ENCODE measurements at places on chromosomes 11 and 22.

DNA sequence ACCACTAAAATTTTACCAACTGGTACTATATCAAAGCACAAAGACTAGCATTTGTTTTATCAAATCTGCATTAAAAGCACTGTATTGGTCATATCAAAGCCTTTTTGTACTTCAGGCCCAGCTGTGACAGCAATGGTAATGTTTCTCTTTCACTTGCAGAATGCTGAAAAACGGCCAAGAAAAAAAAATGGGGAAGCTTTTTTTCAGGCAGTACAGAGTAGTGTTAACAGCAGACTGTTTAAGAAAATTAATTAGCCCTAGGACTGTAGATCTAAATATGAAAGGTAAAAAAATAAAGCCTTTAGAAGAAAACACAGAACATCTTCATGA lies 33.3 kb downstream of the DENND5A start:
- DNase-seq = peak; percentile 64

GRCh38 chr22:19463008-19463407 lies 15.5 kb upstream of the C22orf39 start:
- DNase-seq = no peak

GRCh38 chr11:44936951-44937543 lies 13.6 kb downstream of the TP53I11 start:
- no peak for DNase-seq

DNA sequence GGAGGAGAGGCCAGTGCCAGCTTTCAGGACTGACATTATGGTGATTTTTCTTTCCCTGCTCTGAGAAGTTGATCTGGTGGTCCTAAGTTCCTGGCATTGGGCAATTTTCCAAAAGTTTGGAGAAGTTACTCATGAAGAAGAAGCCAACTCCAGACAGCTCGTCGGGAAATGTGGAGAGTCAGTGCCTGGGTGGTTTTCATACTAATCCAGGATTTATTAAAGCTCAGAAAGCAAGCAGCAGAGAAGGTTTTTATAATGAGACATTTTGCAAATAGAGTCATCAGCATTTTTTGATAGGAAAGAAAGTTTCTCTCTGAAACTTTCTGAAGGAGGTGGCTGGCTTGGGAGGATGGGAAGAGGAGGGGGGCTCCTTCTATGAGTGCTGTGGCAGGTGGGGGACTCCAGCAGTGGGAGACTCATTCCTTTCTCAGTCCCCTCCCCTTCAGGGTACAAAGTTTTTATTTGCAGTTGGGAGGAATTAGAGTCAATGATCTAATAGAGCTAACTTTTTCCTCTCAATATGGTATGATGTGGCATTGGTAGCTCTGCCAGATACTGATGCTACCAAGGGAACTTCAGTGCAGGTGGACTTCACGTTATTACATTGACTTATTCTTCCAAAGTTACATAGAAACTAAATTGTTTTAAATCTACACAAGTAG lies 55.4 kb downstream of the LIF start:
- DNase-seq = no peak

- no peak for DNase-seq
Measured at GRCh38 chr11:9973921-9974320, 310.0 kb downstream of the SWAP70 start.

GRCh38 chr11:31262761-31263160 lies 106.8 kb downstream of the DCDC1 start:
- DNase-seq = no peak

- no peak for DNase-seq
Measured at GRCh38 chr11:69654660-69655478, 13.9 kb downstream of the CCND1 start.

GRCh38 chr11:63504933-63505586 lies 824 bp upstream of the LGALS12 start:
- DNase-seq = no peak

- DNase-seq = no peak
Measured at GRCh38 chr11:103877221-103877620, 159.2 kb upstream of the DDI1 start.

- DNase-seq = no peak
Measured at GRCh38 chr11:77080643-77081210, 14.0 kb downstream of the CAPN5 start.

GRCh38 chr11:12829131-12829530 lies 154.9 kb downstream of the TEAD1 start:
- no peak for DNase-seq

DNA sequence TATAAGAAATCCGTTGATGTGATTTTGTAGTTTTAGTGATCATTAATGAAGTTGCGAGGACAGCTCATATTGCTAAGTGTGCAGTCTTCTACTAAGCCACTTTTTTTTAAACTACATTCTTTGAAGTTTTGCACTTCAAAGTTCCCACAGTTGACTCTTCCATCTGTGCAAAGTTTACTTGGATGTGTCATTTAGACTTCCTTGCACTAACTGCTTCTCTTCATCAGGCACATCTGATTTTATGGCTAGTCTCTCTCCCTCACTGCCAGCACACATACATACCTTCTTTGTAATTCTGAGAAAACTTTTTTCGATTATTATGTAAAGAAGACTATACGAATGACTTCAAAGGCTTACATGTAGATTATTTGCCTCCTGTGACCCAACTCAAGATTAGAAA lies 250.0 kb downstream of the DYNC2H1 start:
- DNase-seq = no peak

DNA sequence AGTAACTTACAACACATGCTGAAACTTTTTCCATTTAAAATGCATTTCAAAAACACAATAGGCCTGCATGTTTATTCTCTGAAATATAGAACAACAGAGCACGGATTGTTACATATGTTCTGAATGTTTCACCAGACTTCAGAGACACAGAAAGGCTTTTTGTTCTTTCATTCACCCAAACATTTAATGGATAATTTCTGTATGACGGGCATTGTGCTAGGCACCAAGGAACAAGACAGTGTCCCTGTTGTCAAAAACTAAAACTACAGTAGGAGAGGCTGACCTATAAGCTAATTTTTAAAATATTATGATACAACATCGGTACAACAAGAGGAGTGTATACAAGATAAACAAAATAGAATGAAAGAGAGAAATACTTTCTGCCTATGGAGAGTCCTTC lies 81.9 kb upstream of the TEAD1 start:
- no peak for DNase-seq

DNA sequence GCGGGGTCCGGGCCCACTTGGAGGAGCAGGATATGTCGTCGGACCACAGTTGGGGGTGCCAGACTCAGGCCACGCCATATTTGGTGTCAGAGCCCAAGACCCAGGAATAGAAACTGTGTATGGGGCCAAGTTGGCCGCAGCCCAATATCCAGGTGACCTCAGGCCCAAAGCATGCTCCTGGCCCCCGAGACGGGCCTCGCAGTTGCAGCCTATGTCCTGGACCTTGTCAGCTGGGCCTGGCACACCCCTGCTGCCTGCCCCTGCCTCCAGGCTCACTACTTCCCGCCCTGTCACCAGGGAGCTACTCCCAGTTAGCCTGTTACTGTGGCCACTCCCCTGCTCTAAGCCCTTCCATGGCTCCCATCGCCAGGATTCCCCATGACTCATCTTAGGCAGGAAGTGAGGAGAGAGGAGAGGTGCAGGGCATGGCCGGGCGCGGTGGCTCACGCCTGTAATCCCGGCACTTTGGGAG lies 23.1 kb downstream of the A4GALT start:
- no peak for DNase-seq

GRCh38 chr22:49392247-49392646 lies 435.4 kb downstream of the BRD1 start:
- no peak for DNase-seq

DNA sequence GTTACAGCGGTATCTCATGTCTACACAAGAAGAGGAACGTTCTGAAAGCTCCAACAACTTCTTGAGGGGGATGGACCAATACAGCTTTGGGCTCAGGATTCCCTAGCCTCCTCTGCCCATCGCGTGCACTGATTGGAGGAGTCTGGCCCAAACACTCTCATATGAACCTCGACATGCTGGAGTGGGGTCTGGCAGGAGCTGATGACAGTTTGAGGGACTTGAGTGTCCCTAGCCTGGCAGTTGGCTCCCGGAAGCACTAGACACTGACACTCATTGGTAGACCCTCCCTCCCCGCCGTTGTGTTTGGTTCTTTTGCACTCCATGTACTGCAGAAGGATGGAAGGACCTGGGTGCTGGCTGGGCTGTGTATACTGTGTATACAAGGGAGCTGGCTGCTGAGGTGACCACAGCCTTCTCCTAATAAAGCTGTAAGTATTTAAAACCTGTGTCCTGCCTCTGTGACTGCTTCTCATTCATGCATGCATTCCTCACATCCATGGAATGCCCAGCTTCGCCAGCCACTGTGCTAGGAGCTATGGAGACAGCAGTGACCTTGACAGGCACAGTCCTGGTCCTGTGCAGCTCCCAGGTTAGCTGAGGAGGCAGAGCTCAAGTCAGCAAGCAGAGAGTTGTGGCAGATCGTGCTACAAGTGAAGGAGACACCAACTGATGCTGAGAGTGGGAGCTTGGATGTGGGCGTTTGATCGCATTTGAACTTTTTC lies 27.9 kb downstream of the ADAMTS15 start:
- DNase-seq = no peak

Data from left kidney (tissue), 8 donors.